ENCODE measurements at places on chromosomes 3 and 15.

DNA sequence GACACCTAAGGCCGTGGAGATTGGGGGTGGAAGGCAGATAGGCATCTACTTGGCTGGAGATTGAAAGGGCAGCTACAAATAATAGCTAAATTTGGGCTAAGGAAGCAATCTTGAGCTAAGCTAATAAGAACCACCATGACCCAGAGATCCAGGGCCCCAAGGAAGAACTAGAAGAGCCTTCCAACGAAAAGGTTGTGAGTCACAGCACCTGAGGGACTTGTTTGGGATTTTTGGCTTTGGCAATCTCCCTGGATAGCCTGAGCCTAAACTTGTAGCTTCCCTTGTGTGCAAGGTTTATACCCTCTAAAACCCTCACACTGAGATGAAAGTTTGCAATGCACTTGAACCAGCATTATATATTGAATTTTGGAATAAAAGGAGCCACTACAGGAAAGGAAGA is 364.0 kb upstream of the IL12A start:
- no peak for DNase-seq

DNA sequence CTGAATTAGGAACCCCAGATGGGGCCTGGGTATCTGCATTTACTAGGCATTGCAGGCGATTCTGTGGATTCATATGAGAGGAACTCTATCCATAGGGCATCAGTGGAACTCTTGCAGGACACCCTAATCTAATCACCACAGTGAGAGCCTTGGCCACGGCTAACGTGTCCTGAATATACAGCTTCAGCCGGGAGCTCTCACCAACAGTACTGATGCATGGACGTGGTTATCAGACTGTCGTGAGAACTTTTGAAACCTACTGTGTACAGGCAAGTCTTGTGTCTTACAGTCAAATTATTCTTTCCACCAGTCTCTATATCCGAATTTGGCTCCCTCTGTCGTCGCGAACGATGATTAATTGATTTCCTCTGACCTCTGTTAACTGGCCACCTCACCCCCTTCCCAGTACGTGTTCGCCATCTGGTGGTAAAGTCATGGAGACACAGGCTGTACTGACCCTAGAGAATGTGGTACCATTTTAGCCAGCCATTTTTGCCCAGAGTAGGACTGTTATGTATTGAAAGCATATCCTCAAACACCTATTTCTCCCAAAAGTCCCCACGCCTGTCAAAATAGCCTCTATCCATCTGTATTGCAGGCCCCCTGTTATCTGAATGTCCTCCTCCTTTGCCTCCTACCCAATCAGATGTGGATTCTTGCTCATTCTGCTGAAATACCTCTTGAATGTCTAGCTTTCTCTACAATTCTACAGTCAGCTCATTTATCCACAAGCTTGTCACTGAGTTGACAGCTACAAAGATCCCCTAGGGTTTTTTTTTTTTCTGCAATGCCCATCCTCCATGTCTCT is 39.7 kb downstream of the GLDN start:
- peak; percentile 31 for DNase-seq

- no peak for DNase-seq
Observed at GRCh38 chr15:61752001-61752400, 308.2 kb downstream of the VPS13C start.

GRCh38 chr3:70561796-70562195 is 249.4 kb upstream of the MDFIC2 start:
- DNase-seq: no peak

DNA sequence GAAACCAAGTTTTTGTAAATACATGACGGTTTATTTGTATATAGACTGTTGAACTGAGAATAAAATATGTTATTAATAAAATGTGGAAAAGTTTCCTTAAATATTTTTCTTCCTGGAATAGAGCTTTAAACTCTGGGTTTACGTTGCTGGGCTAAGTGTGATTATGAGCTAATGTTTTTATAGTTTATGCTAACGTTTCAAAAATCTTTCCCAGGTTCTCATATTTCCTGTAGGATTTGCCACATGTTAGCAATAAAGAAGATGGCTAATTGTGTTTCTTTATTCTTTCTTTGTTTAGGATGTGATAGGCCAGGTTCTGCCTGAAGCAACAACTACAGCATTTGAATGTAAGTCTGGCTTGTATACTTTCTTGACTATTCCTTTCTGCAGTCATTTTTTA is 7.2 kb downstream of the MAP2K5 start:
- no peak for DNase-seq

GRCh38 chr15:71195242-71195641 is 80.0 kb downstream of the THSD4 start:
- no peak for DNase-seq

GRCh38 chr3:63687278-63688225 is 35.1 kb downstream of the SNTN start:
- DNase-seq: no peak

DNA sequence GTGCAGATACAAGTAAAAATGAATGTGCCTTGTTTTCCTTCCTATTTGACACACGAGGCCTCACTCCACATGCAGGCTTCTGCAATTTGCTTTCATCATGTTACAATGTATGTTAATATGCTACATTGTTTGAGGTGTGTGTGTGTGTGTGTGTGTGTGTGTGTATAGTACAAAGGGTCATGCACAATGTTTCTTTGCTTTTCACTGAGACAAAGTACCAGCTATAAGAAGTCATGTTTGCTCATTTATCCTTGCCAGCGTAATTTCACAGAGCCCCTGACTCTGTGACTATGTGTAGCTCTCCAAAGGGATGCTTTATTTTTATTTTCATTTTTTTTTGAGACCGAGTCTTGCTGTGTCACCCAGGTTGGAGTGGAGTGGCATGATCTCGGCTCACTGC is 38.0 kb upstream of the NEDD4 start:
- no peak for DNase-seq

GRCh38 chr15:68997930-68998777 is 16.3 kb upstream of the NOX5 start:
- no peak for DNase-seq

DNA sequence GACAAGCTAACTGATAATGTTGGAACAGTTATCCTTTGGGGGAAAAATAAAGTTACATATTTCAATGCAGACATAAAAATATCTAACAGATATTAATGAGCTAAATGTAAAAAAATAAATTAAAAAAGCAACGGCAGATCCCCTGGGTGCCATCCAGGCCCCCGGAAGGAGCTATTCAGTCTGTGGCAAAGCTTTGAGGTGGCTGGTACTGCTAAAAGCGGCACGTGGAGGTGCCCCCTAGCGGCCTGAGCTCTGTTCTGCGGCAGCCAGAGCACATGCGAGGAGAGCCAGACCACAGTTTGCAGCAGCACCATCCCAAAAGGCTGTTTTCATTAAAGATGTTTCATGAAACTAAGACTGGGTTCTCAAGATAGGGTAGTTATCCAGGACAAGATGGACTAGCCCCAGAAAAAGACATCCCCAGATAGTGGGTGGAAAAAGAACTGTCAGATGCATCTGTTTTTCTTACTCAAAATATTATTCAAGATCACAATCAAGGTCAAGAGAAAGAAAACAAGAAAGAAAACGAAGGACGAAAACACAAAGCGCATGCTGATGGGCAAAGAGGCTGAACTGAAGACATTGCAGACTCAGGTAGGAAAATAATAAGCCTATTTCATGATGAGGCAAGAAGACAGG is 18.7 kb downstream of the AP3S2 start:
- DNase-seq: peak; percentile 21

GRCh38 chr3:71537211-71537611 is 46.3 kb downstream of the FOXP1 start:
- no peak for DNase-seq

DNA sequence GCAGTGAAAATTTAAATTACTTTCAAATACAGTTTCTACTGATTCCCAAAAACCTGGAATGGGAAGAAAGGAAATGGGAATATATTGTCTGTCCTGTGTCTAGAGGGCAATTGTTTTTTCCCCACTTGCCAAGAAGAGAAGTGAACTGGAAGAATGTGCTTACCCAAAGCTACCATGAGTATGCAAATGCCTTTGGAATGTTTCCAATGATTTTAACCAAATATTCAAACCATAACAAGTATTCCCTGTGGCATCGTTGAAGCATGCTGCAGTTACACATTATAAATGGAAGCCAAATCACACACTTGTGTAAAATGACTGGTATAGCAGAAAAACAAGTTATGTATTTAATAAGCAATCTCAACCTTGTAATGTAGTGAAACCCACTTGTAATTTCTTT is 368.2 kb downstream of the GBE1 start:
- peak; percentile 81 for DNase-seq

- DNase-seq: no peak
Observed at GRCh38 chr15:74847432-74847831, 4.5 kb upstream of the ULK3 start.

GRCh38 chr3:52350981-52351761 is 35.1 kb downstream of the DNAH1 start:
- DNase-seq: no peak

- no peak for DNase-seq
Observed at GRCh38 chr15:37638691-37639090, 295.7 kb upstream of the TMCO5A start.

DNA sequence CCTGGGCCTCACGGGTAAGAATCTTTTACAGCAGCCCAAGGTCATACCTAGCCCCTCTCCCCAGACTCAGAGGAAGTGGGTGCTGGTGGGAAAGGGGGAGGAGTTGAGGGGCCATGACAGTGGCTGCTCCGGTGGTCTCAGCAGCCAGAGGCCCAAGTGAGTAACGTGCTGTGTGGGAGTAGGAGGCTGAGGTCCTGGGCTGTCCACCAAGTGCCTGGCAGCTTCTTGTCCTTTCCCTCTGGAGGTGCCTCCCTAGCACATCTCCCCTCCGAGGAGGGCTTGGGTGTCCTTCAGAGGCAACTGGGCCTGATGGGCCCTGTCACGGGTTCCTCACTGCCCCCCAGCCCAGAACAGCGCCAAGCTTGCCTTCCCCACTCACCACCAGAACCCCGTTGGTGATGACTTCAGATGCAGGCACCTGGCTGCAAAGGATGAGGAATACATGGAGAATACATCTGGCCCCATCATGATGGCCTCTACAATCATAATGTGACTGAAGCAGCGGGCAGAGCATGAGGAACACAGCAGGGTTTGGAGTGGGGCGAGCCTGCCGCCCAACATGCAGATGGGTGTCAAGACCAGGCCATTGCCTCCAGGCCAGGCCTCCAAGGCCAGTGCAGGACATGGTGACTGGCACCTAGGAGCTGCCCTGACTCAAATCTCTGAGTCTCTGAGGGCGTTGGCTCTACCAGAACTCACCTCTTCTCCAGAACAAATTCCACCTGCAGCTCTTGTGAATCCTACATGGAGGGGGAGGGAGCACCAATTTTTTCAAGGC is 3.3 kb downstream of the PLA2G4F start:
- no peak for DNase-seq

DNA sequence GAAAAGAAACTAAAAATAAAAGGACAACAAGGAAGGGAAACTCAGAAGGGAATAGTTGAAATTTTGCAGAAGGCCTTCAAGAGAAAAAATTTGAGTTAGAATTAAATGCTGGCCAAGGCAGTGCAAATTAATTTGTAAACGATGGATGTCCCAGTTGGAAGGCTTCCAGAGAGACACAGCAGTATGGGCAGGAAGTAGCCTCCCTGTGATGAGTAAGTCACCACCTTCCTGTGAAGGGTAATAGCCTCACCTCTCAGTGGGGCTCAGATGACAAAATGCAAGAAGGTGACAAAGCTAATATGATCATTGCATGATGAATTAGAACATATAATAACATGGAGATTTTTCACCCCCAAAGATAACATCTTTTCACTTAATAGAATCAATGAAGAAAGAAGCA is 27.3 kb upstream of the TMCO5A start:
- no peak for DNase-seq

DNA sequence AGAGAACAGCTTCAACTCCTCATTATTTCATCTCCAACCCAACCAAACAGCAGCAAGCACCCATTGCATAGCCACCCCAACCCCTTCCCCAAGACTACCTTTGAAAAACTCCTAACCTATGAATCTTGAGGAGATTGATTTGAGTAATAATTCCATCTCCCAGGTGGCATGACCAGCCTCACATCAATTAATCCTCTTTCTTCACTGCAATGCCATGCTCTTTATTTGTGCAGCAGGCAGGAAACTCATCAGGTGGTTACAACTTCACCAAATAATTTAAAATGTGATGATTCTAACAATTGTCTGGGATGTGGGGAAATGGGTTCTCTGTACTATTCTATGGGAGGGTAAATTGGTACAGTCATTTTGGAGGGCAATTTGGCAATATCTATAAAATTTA is 68.1 kb upstream of the POMGNT2 start:
- no peak for DNase-seq

GRCh38 chr3:115692887-115693524 is 69.7 kb downstream of the GAP43 start:
- DNase-seq: peak; percentile 62

GRCh38 chr15:44289259-44289790 is 806 bp downstream of the GOLM2 start:
- no peak for DNase-seq

- no peak for DNase-seq
Observed at GRCh38 chr3:140290105-140290504, 355.1 kb downstream of the CLSTN2 start.

Data from NCI-H1048 (cell line).